ENCODE measurements at places on chromosomes 6 and 20.
A peak's percentile ranks its signal among the peaks of the same experiment; 100 is the strongest.

- DNase-seq = no peak
Measured at GRCh38 chr6:78427386-78427785, 440.0 kb upstream of the IRAK1BP1 start.

DNA sequence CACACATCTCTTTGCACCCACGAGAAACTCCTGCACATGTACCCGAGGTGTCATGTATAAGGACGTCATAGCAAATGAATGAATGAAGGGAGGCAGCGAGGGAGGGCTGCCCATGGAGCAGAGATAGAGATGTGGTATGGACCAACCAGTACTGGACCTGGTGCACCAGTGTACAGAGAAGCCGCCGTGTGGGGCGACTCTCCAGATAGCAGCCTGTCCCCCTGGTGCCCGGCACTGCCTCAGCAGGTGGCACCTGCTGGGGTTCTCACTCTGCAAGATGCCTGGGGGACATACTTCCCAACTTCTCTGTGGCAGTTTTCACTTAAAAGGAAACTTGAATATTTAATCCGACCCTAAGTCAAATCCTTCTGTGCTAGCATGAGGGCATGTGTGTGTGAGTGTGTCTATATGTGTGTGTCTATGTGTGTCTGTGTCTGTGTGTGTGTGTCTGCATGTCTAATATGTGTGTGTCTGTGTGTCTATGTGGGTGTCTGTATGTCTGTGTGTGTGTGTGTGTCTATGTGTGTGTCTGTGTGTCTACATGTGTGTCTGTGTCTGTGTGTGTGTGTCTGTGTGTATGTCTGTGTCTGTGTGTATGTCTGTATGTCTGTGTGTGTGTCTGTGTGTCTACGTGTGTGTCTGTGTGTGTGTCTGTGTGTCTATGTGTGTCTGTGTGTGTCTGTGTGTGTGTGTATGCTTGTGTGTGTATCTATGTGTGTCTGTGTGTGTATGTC lies 132.0 kb downstream of the RNASET2 start:
- no peak for DNase-seq

DNA sequence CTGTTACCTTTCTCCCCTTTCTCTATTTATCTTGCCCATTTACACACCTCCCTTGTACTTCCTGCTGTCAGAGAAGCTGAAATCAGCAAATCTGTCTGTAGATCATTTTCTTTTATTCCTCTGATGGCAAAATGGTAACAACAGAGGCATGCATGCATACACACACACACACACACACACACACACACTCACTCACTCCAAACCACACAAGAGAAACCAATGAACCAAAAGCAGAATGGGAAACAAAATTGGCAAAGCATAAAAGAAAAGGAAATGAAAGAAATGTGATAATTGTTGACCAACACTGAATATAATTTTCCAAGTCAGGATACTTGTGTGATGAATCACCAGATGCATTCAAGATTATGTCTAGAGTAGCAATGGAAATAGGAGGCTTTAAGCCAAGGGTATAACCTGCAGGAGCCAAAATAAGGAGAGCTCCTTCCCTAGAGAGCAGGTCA lies 172.4 kb downstream of the PLCB4 start:
- DNase-seq = no peak

DNA sequence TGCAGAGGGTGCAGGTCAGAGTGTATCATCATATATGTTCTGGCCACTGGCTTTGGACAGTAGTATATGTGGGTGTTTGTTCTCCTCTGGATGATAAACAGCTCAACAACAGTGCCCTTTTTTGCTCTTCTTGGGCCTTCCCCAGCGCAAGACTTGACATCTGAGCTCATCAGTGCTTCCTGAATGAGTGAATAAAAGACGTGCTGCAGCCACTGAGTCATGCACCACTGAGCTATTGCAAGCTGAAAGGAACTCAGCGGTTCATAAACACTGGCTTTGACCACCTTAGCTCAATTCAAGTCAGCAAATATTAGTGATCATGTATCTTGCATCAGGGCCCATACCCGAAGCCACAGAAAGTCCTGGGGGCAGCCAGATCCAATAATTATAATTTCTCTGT lies 105.3 kb upstream of the KCNG1 start:
- no peak for DNase-seq

DNA sequence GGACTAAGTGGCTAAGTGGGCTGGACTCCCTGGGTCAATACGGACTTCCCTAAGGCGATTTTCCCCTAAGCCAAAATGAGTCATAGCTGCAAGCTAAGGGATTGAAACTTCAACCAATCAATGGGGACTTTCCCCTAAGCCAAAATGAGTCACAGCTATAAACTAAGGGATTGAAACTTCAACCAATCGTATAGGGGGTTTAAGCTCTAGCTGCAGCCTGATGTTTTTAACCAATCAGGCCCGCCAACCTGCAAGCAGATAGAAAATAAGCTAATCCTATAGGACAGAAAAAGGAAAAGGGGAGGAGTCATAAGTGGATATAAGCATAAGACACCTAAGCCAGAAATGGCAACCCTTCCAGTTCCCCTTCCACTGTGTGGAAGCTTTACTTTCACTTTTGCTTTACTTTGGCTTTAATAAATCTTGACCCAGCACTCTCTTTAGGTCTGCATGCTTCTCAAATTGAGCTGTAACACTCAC lies 655.0 kb upstream of the HS3ST5 start:
- no peak for DNase-seq

DNA sequence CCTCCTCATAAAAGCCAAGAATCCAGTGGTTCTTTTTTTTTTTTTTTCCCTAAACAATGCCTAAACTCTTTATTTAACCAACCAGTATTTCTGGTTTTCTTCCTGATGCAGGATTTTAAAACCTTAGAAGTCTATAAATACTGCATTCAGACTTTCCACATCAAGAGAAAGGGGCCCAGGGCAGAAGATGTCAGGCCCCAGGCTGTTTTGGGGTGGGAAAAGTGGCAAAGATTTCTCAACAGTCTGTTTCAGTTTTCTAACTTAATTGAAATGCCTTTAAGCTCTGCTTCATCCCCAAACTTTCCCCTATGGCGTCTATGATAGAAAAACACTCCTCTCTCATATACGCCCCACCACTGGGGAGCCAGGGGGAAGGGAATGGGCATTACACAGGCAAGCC lies 33.1 kb downstream of the QRSL1 start:
- no peak for DNase-seq

- no peak for DNase-seq
Measured at GRCh38 chr20:10167594-10167993, 51.0 kb upstream of the SNAP25 start.

DNA sequence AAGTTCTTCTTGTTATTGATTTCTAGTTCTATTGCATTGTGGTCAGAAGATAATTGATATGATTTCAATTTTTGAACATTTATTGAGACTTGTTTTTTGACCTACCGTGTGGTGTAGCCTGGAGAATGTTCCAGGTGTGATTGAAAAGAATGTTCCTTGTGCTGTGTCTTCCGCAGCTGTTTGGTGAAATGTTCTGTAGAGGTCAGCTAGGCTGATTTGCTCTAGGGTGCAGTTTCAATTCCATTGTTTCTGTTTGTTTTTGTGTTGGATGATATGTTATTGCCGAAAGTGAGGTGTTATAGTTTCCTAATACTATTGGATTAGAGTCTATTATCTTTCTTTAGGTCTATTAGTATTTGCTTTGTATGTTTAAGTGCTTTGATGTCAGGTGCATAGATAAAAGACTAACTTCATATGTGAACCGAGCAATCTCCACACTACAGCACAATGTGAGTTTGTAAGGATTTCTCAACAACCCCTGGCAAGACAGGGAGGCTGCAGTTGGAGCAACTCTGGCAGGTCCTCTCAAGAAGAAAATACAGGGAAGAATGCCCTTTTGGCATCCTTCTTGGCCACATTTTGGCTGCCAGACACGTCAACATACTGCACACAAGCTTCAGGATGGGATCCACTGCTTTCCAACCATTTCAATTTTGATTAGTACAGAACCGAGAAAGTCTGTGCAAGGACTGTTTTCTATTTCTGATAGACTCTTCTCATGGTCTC lies 320.7 kb downstream of the RNF144B start:
- no peak for DNase-seq

- no peak for DNase-seq
Measured at GRCh38 chr6:15621203-15622044, 41.4 kb downstream of the DTNBP1 start.

DNA sequence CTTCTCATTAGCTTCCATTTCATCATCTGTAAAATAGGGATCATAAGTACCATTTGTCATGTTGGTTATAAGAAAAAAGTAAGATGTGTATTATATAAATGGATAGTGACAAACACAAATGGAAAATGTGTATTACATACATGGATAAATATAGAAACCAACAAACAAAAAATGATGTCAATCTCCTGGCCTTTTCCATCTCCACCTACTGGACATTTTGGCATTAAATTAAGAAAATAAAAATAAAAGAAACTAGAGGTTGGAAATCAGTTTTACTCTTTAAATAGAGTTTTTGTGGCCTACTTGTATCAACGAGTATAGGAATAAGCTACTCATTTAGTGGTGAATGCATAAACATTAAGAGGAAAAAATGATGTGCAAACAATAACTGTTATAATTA lies 67.5 kb upstream of the THEMIS start:
- no peak for DNase-seq

- no peak for DNase-seq
Measured at GRCh38 chr6:21931641-21932335, 338.2 kb downstream of the SOX4 start.

DNA sequence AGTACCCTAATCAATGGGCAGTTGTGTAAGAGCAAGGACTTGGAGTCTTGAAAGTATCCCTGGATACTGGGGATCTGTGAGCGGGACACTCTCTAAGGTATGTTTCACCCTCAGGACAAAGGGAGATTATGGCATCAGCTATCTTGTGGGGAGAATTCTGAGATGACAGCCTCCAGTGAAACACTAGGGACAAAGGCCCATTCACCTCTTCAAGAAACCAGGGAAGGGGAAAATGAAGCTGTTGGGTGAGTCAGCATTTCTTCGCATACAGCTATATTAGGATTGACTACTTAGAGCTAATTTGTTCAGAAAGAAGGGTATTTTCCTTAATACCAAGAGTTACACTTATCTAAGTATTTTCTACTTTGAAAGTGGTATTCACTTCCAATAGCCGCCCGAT lies 35.9 kb downstream of the OPN5 start:
- DNase-seq = no peak

GRCh38 chr20:51134405-51134804 lies 111.5 kb upstream of the KCNG1 start:
- no peak for DNase-seq

- DNase-seq = no peak
Measured at GRCh38 chr20:45344168-45344860, 3.9 kb downstream of the SDC4 start.

DNA sequence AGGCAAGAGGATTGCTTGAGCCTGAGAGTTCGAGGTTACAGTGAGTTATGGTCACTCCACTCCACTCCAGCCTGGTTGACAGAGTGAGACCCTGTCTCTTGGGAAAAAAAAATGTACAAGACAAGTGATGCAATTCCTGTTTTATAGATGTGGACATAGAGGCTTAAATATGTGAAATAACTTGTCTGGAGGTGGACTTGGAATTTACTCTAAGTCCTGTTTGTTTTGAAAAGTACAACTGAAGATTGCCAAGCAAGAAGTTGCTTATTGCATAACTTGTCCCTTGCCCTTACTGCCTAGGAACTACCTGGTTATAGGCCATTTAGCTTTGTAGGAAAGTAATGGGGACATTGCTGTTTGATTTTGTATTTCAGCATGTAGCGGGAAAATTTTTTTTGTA lies 26.0 kb upstream of the ADIG start:
- DNase-seq = no peak

- no peak for DNase-seq
Measured at GRCh38 chr6:38432079-38432478, 207.7 kb downstream of the BTBD9 start.

- no peak for DNase-seq
Measured at GRCh38 chr6:34025861-34026260, 120.0 kb downstream of the GRM4 start.

GRCh38 chr20:16517946-16518783 lies 55.1 kb downstream of the KIF16B start:
- DNase-seq = peak; percentile 25

GRCh38 chr20:13141546-13141945 lies 79.5 kb upstream of the ISM1 start:
- no peak for DNase-seq

DNA sequence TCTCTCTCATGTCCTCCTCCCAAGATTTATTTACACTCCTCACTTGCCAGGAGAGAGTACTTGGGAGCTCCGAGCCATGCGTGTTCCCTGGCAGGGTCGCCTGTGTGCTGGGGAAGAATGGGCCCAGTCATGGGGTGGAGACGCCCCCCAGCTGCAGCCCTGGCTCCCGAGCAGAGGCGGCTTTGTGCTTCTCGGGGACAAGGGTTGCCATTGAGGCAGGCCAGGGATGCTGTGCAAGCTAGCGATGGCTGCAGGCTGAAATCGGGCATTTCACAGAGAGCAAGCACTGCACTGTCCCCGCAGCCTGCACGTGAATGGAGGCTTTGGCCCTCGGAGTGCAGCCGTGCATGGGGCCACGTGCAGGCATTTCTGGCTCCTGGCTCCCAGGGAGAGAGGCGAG lies 23.8 kb downstream of the PHACTR3 start:
- peak; percentile 97 for DNase-seq

GRCh38 chr20:5735845-5736510 lies 14.2 kb upstream of the SHLD1 start:
- no peak for DNase-seq

GRCh38 chr6:164051427-164051826 lies 636.9 kb downstream of the QKI start:
- DNase-seq = peak; percentile 69

DNA sequence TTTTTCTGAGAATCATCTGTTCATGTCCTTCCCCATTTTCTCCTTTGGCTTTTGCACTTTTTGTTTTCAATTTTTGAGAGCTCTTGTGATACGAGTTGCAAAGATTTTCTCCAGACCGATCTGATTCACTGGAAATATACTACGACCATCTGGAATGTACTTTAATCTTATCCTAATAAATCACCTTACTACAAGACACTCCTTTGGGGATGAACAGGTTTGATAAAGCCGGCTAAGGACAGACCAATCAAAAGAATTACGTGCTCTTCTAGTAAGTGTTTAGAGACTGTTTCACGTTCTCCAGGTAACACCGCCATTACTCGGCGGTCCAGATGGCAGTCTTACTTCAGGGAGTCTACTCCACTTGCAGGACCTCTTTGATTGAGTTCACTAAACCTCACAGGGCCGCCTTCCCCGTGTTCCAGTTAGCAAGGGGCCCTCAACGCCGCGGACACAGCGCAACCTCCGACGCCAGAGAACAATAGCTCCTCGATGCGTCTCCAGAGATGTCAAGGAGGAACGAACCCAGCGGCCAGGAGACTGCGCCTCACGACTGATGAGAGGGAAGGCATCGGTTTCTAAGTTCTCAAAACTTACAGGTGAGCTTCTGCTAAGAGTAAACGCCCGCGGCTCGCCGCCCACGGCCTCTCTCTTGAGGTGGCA lies 920 bp upstream of the WTAP start:
- no peak for DNase-seq

GRCh38 chr20:59013031-59013951 lies 5.9 kb upstream of the TUBB1 start:
- no peak for DNase-seq

Measured in putamen (tissue), 1 donor.